ENCODE measurements at places on chromosomes 1 and 21.

DNA sequence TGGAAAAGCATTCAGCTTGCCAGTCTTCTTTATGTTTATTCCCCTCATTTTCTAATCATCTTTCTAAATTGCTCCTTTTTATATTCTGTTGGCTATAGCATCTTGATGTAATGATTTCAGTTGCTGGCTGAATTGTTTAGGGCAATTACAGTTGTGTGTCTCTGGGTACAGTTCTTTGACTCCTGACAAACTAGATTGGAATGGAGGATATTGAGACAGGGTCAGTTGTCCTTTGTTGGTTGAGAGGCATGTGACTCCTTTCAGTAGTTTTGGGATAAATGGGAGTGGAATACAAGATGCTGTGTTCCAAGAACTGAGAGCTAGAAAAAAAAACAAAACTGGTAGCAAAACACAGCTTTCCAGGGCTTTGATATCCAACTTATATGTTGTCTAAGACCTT, 1.5 kb downstream of the CENPF start:
- no peak for DNase-seq

DNA sequence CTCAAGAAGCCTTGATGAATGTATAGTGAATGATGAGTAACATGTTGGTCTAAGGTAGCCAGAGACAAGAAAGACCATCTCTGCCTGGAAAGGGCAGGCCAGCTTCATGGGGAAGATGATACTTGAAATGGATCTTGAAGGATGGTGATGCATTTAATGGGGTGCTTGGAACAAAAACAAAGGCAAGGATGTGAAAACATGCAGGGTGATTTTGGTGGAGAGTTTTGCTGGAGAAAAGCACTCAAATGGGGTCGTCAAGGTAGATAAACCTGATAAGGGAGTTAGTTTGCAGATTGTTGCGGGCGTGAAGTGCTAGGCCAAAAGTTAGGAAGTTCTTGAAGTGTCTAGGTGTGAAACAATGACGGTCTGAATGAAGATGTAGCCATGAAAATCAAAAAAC, 205.4 kb downstream of the HLX start:
- no peak for DNase-seq

DNA sequence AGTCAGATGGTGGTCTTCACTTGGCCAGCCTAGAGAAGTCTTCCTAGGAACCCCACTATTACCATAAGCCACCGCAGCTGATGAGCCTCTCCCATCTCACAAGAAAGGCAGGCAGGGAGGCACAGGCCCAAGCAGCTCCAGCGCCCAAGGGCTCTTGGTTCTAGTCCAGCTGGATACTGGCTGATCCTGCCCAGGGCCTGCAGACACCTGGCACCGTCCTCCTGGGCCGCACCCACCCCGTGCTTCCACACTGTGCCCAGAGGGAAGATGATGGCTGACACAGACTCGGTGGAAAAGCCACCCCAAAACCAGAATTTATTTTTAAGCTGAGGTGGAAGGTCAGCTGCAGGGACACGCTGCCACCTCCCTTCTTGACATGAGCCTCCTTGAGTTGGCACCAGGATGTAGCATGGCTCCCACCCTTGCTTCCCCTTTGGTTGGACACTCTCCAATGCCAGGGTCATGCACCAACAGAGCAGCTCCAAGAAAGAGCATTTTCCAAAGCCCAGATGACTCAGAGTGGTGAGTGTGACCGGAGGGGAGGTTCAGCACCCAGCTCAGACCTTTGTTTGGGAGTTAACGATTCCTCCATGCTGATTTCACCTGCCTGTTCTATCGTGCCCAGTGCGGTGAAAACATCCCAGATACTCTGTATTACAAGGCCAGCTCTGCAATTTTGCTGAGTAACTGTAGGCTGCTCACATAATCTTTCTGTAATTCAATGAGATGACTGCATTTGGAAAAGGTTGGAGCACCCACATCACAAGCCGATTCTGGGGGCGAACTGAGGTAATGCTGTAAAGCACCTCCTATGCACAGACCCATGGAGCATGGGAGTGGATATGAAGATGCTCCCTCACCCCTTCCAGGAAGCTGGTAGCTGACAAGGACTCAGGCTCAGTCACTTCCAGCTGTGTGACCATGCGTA, 63.1 kb upstream of the SLC2A1 start:
- DNase-seq = no peak

- DNase-seq = no peak
Observed at GRCh38 chr1:63624911-63625310, 31.7 kb downstream of the PGM1 start.

GRCh38 chr1:184971522-184972265, 2.6 kb downstream of the NIBAN1 start:
- no peak for DNase-seq

- no peak for DNase-seq
Observed at GRCh38 chr1:11788549-11789053, 17.2 kb downstream of the MTHFR start.

- no peak for DNase-seq
Observed at GRCh38 chr1:110390692-110391245, at the start of gene SLC16A4. TSS of gene SLC16A4 (minus strand) at chr1:110391026. CDS start at chr1:110389323, 1,703 bp downstream.

DNA sequence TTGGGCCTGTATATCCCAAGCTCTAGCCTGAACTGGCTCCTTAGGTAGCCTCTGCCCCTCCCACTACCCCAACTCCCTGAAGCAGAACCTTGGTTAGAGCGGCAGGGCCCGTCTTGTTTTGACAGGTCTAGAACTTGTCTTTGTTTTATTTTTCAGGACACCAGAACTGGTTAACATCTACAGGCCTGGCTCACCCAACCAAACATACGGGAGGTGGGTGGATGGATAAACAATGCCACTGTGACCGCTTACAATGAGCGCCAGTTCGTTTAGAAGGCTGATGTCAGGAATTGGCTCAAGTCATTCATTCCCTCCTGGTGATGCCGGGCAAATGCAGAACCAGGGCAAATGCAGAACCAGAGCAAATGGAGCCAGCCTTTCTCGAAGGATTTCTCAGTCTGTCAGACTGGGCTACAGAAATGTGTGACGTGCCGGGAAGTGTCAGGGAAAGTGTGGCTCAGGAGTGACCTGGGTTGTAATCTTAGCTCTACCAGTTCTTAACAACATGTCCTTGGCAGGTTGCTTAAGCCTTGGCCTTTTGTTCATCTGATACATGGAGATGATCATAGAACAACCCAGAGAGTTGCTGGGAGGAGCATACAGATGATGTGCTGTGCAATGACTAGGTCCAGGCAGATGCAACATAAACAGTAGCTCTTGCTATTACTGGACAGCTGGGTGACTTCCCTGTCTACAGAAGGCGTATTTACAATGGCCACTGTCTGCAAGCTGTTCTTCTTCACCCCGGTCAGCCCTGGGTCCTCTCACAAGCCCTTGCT, 30.5 kb upstream of the BTG2 start:
- DNase-seq = peak; percentile 89

DNA sequence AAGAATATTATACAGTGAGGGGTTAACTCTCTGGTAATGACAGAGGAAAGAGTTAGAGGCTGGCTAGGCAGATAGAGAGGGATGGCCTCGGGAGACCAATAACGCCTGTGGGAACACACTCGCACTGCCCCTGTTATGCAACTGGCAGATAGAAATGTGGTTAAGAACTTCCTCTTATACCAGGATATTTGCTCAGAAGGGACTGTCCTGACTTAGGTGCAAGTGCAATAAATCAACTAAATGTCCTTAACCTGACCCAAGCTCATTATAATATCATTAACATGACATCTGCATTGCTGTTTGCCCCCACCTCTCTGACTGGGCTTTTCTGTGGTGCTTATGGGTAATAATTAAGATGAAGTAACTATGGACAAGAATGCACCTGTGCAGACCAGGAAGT, 1518.0 kb downstream of the NCAM2 start:
- no peak for DNase-seq

GRCh38 chr1:44511769-44512168, 106.7 kb downstream of the RNF220 start:
- DNase-seq = no peak

DNA sequence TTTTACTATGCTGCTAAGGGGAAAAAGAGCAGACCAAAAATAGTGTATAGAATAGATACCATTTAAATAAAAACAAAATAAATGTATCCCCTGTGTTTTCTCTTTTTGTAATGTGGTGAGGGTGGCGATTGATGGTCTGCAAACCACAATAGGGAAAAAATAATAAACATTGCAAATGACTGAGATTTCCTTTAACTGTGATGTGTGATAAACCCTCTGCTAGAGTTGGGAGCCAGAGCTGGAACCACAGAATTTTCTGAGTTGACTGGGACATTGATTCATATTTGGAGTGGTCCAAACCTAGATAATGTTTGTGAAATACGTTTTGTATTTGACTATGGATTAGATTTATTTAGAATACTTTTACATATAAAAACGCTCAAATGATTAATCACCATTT, 70.6 kb upstream of the PTGFR start:
- no peak for DNase-seq

GRCh38 chr1:221558396-221558795, 183.5 kb downstream of the DUSP10 start:
- DNase-seq = no peak

- DNase-seq = no peak
Observed at GRCh38 chr1:205604825-205605505, 26.8 kb downstream of the ELK4 start.

DNA sequence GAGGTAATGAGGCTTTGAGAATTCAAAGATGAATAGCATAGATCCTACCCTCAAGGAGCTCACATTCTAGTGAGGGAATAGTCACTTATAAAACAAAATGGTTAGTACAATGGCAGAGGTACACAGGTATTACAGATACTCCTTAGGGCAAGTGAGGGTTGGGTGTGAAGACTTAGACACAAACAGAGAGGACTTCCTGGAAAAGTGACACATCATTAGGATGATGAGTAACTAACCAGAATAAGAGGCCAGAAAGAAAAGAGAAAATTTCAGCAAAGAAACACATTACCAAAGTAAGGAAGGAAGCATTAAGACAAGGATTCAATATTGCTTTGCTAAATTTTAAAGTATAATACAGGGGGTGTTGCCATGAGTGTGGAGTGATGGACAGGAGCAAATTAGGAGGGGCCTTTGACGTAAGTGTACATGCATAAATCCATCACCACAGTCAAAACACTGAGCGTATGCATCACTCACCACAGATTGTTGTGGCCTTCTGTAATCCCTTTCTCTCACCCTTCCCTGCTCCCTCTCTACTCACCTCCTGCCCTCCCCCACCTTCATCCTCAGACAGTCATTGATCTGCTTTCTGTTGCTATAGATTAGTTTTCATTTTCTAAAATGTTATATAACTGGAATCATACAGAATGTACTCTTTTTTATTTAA, 7.9 kb downstream of the CD53 start:
- no peak for DNase-seq

DNA sequence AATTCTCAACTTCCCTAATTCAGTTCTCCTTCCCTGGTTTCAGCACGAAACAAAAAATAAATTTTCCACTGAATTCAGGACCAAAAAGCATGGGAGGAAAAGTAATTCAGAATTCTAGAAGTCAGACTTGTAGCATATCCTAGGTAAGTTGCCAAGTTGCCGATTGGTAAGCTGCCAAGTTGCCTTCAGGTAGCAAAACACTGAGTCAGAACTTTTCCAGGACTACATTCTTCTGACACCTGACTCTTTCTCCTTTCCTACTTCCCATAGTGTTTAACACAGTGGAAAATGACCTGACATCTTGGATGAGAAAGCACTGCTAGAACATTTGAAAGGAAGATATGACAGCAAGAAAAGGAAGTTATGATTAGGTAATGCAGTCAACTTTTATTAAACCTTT, 322.8 kb downstream of the SPATA17 start:
- no peak for DNase-seq

GRCh38 chr1:4495809-4496208, 158.6 kb upstream of the AJAP1 start:
- DNase-seq = no peak

- no peak for DNase-seq
Observed at GRCh38 chr1:246724731-246725095, 504 bp downstream of the SCCPDH start.

Measured in tibial artery (tissue), 4 donors.